ENCODE measurements at places on chromosomes 6 and 20.

GRCh38 chr20:57211908-57212533 lies 54.4 kb downstream of the BMP7 start:
- DNase-seq = no peak

DNA sequence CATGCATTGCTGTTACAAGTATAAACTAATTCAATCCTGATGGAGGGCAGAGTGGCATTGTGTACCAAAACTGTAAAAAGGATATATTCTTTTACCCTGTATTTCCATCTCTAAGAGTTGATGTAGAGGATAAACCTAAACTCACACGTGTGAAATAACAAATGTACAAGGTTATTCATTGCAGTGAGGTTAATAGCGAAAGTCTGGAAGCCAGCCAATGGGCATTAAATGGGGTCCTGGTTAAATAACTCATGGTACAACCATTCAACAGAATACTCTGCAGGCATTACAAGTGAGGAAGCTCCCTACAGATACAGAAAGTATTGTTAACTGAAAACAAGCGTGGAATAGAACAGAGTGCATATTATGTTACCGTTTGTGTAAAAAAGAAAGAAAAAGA lies 56.9 kb downstream of the BCAS1 start:
- no peak for DNase-seq

- DNase-seq = no peak
These were observed 593.0 kb downstream of the FRK start for GRCh38 chr6:115467726-115468125.

- DNase-seq = peak; percentile 19
These were observed 243.2 kb upstream of the TENT5A start for GRCh38 chr6:81995548-81996289.

GRCh38 chr6:25453288-25453687 lies 174.1 kb downstream of the CARMIL1 start:
- DNase-seq = no peak

- no peak for DNase-seq
These were observed 82.2 kb downstream of the BACH2 start for GRCh38 chr6:90214461-90214860.

DNA sequence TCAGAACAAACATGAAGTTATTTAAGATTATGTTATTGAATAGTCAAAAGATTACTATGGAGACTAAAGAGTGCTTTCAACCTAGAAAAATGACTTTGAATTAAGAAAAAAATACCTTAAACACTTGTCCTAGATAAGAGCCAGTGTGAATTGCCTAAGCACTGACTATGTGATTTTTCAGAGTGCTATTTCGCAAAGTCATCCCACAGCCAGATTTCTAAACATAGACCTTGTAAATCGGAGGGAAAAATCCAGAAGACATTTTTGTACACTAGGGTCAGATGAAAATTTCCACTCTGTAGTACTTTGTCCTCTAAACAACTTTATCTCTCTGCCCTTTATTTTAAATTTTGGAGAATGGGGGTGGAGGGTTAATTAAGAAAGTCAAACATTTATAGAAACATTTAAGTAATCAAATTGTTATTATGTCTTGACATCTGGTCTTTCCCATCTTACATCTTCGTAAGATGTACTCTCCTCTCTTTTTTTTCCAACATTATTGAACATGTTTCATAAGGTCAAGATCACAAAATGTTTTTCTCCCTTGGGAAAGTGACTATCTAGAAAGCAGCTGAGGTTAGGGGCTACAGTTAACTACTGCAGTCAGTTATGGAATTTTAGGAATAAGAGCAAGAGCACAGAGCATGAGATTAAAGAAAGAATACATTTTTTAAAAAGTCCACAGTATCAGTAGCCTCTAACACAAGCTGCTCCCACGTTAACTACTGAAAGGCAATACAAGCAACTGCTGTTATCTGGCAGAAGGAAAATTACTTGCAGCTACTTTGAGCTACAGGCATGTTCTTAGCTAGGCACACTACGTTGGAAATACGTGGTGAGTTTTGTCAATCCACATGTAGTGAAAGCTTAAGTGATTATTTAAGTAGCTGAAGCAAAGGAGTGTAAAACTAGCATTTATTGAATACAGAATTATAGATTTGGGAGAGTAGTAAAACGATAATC lies 648.5 kb downstream of the HTR1B start:
- no peak for DNase-seq

DNA sequence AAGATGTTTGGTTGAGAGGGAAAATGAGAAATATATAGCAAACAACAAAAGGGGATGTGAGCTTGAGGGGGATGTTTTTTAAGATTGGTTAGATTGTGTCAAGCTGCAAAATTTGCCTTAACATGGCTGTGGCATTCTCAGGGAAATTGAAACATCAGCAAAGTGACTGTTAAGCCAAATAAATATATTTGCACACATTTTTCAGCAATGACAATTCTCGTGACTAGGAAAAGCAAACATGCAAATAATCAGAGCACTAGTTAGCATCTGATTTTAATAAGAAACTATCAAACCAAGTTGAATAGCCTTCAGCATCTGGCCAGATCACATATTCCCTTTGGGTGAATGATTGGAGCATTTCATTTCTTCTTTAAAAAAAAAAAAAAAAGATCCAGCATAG lies 262.8 kb downstream of the TBC1D7 start:
- no peak for DNase-seq

DNA sequence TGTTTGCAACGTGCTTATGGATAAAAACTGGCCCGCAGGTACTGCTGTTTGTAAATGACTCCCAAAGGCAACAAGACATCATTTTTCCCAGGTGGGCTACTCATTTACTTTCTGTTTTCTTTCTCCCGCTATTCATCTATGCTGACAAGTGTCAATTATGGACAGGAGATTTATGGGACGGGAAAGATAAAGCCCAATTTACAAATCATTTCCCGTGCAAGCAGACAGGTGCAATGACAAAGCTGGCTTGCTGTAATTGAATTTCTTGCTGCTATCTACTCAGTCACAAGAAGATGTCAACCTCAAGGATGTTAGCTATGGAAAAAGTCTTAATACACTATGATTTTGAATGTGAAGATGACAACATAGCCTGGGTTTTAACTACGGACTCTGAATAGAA lies 125.5 kb downstream of the EPHA7 start:
- DNase-seq = no peak

- DNase-seq = no peak
These were observed 9.7 kb upstream of the ZSCAN9 start for GRCh38 chr6:28215425-28215824.

DNA sequence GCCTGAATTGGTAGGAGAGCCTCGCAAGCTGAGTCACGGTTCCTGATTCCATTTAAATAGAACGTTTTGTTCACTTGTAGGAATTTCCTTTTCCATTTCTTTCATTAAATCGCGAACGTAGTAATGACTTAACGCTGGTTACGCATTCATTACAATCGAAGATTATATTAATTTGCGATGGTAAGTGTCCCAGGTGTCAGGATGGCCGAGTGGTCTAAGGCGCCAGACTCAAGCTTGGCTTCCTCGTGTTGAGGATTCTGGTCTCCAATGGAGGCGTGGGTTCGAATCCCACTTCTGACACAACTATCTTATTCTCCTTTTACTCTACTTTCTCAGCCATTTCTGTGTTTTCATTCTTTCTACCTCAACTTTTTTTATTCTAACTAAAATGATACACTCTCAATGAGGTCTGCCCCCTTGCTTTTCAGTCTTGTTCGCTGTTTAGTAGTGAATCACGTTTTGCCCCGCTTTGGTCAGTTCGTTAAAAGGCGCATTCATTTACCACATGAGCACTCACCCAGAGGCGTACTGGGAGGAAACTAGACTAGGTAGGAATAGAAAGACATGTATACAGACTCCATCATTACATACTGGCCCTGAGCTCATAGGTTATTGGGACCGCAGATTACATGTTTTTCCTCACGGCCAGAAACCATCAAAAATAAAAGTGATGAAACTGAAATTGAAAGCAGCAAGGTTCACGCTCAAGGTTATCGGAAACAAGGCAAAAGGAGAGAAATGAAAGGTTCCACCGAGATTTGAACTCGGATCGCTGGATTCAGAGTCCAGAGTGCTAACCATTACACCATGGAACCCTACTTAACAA lies 17.3 kb upstream of the TRIM27 start:
- peak; percentile 44 for DNase-seq

DNA sequence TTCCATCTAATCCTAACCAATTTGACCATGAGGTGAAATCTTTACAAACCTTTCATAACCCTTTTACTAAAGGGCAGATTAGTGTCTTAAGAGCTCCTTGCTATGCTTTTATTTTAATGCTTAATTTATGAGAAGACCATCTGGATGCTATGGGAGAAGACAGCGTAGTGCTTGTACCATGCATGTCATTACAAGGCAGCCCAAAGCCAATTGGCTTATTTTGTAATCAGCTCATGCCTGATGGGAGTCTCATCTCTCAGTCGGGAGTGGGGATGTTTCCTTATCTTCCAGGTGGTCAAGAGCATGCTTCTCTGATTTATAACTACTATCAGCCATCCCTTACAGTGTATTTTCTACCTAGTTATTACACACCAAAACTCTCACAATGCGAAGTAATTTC lies 304.7 kb downstream of the FARS2 start:
- no peak for DNase-seq

- DNase-seq = no peak
These were observed 58.4 kb downstream of the GJA10 start for GRCh38 chr6:89952686-89953085.

DNA sequence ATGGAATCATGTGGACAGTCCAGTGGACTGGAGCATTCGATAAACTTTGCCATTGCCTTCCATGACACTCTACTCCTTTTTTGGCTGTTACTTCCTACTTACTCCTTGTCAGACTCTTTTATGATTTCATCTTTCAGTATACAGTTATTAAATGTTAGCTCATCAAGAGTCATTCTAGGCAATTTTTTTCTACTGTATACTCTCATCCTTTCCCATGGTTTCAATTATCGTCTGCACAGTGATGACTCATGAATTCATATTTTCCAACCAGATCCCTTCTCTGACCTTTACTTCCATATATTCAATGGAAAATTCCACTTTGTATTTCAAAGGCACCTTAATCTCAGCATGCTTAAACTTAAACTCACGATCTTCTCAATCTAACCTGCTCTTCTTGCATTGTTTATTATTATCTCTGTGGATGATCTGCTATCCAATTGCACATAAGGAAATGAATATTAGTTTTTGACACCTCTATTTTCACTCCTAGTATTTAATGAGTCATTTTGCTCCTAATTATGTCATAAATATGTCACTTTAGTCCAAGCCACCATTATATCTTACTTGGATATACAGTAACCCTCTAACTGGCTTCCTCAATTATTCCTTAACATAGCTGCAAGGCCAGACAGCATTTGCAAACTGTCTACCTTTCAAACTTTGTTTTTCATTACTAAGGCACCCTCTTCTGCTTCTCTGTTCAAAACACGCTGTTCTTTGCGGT lies 427.5 kb downstream of the PHF3 start:
- DNase-seq = no peak

DNA sequence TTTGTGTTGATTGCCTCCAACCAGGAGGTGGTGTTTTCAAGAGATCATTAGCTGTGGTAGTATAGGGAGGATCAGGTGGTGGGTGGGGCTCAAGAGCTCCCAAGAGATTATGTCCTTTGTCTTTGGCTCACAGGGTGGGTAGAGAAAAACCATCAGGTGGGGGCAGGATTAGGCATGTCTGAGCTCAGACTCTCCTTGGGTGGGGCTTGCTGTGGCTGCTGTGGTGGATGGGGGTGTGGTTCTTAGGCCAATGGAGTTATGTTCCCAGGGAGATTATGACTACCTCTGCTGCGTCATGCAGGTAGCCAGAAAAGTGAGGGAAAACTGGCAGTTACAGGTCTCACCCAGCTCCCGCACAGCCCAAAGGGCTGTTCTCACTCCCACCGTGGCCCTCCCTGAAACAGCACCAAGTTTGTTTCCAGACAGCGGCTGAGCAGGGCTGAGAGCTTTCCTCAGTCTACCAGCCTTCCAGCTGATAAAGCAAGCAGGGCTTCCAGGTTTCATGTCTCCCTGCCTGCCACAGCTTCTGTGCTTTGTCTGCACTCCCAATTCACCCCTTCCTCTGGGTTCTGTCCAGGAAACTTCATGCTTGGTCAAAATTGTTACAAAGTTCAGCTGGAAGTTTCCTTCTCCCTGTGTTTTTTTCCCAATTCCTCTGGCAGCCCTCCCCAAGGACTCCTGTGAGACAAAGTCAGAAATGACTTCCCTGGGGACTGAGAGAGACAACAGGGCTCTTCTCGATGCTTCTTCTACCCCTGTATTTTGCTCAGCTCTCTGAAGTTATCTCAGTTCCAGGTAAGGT lies 481.1 kb upstream of the MAN1A1 start:
- no peak for DNase-seq

- DNase-seq = no peak
These were observed 1.4 kb downstream of the SLC35F1 start for GRCh38 chr6:117908246-117909068.
